ENCODE measurements at places on chromosomes 6 and 20.

- no peak for DNase-seq
Measured at GRCh38 chr6:33848484-33848883, 44.7 kb upstream of the MLN start.

DNA sequence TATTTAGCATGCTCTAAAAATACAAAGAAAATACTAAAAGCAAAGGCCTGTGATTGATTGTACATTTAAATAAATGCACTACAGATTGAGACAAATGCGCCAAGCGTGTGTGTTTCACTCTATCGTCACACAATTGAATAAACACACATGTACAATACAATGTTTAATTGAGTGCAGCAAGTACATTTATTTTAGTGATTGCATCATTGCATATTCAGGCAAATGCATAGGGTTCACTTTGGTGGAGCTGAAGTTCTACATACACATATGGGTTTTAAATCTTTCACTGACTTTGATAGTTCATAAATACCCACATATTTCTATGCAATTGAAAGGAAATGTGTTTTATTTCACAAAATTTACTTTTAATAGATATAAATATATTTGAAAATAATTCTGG lies 750.6 kb upstream of the MMS22L start:
- no peak for DNase-seq

DNA sequence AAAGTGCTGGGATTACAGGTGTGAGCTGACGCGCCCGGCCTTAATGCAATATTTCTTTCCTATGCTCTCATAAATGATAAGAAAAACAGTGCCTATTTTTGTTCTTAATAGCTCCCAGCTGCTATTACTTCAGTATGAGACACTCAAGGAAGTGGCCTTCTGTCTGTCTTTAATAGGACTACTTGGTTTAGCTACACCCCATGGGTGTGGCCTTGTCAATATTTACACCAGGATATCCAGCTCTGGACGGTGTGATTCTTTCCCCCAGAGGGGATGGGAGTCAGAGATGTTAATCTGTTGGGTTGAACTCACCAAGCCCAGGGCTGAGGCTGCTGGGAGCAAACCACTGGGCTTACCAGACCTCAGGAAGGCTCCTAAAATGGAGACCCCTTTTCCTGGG lies 134.2 kb downstream of the CEP57L1 start:
- no peak for DNase-seq

- peak; percentile 38 for DNase-seq
Measured at GRCh38 chr6:149065658-149066556, 251.6 kb upstream of the TAB2 start.

- DNase-seq, result no peak
Measured at GRCh38 chr6:62272114-62272513, 13.9 kb downstream of the KHDRBS2 start.

DNA sequence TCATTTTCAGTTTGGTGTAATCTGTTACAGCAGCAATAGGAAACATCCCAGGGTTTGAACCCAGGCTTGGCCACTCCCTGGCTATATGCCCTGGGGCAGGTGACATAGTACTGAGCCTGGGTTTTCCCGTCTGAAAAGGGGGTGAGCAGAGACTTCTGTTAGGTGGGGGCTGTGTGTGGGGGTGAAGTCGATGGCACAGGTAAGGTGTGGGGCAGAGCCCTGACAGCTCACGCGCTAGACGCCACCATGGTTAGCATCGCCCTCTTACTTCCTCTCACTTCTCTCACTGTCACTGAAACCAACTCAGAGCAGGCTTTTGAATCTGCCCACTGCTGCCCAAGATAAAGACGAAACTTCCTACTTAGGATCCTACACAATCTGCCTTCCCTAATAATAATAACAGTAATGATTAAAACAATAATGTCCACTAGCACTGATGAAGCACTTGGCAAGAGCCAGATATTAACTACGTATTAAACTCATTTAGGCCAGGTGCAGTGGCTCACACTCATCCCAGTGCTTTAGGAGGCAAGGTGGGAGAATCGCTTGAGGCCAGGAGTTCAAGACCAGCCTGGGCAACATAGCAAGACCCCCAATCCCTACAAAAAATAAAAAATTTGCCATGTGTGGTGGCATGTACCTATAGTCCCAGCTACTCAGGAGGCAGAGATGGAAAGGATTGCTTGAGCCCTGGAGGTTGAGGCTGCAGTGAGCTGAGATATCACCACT lies 117.9 kb upstream of the PTPN1 start:
- DNase-seq, result no peak

DNA sequence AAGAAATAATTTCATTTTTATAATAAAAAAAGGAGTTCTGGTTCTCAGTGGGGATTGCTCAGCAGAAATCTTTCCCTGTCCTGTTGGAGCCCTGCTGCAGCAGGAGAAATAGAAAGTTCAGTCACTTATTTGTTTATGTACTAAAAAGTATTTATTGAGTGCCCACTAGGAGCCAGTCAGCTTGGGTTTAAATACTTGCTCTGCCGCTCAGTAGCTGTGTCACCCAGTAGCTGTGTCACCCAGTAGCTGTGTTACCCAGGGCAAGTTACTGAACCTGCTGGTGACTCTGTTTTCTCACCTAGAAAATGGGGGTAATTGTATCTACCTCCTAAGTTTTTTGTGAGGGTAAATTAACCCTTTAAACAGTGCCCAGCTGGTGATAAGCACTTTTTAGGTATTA lies 32.9 kb downstream of the FOXF2 start:
- no peak for DNase-seq

DNA sequence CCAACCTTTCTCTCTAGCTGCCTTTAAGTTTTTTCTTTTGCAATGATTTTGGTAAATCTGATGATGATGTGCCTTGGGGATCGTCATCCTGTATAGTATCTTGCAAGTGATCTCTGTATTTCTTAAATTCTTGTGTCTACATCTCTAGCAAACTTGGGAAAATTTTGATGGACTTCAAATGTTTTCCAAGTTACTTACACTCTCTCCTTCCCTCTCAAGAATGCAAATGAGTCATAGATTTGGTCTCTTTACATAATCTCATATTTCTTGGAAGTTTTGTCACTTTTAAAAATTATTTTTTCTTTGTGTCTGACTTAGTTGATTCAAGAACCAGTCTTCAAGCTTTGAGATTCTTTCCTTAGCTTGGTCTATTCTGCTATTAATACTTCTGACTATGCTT lies 176.4 kb downstream of the TBC1D32 start:
- DNase-seq, result no peak

DNA sequence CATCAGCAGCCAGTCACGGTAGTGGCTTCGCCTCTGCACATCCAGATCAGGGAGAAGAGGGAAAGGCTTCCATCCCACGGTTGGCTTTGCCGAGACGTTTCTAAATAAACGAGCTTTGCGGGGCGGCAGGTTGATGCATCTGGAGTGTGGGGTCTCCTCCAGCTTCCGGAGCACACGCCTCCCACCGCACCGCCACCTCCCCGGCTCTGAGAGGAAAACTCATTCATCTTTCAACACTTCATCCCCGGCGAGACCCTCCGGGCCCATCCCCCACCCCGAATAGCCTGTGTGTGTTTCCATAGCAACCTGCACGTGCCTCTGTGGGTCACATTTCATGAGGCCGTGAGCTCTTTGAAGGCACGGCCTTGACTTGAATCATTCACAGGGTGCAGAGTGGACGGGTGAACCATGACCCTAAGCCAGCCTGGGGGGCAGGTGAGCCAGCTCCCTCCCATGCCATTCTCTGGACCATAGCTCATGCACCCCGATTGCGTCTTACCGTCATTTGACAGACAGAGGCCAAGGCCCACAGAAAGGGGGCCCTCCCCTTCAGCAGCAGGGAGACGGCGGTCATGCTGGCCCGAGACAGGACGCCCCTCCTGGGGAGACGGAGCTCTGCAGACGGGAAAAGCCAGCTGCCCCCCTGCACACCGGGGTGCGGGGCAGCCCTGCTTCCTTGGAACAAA lies 16.2 kb upstream of the CHRNA4 start:
- DNase-seq, result no peak

DNA sequence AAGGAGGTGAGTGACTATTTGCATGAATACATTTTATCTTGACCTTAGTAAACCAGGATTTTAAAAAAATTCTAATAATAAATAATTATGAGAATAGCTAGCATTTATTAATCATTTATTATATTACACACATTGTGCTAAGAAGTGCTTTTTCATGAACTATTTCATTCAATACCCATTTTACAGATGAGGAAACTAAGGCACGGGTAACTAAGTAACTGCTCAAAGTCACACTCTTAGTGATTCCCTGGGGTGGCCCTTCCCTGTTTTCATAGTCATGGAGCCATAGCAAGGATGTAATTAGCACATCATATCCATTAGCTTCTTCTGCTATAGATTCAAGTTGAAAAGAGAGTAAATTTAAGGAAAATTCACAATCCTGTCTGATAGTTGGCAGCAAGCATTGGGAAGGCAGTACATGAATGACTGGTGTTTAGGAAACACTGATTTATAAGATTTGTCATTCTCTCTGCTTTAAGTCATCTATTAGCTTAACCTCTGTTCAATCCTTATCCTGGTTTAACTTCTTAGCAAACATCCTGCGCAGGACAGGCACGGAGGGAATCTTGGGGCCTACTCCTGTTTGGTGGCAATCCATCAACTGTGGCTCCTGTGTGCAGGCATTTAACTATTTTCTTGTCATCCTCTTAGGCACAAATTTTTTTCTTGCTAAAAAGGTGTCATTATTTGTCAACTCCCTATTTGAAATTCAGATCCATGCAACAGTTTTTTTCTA lies 68.3 kb downstream of the RIN2 start:
- DNase-seq, result no peak

Measured in effector CD4-positive, alpha-beta T cell (primary cell).